Uterus (tissue), 4 donors: ENCODE measurements at places on chromosomes 6 and 20. TPM values are rescaled to one million over a fixed set of nuclear protein-coding genes. Genes with fewer than 3 reads are reported as not detected.

Gene DEF6
- 8.9 TPM for total RNA-seq

DNA sequence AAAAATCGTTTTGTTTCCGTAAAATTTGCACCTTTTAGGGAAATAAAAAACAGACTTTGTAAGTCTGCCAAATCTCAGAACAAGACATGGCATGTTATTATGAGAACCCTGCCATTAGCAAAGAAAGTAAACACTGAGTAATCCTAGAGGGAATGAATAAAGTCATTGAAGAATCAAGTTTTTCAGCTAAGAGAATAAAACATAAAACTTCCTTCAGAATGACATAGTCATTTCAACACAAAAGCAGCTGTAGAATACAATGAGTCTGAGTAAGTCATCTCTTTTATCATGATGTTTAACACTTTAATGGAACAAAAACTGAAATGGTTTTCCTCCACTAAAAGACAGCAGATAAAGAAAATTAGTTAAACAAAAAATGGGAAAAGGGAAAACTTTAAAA is 10.3 kb upstream of the DST start:
- no peak for DNase-seq

Gene POM121L2
- total RNA-seq, result not detected

Gene SLC22A16
- total RNA-seq, result not detected

Gene SYCP2L
- total RNA-seq, result under 0.01 TPM

Gene PLA2G7
- total RNA-seq, result 3.9 TPM

DNA sequence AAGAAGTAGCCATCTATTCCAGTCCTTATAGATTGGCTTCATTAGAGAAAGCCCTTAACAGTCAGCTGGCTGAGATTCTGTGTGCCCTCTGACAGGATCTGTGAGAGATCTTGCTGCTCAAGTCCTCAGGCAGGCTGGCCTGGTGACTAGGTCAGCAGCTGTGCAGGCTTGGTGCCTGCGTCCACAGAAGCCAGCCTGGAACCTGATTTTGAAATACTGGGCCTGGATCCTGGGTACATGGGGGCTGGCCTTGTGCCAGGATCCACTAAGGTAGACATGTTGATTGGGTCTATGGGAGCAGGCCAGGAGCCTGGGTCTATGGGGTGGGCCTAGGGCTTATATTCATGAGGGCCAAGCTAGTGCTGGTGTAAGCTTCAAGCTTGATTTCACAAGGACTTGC is 381.8 kb upstream of the MARCKS start:
- no peak for DNase-seq

GRCh38 chr6:37092923-37093727 is 76.8 kb upstream of the PIM1 start:
- DNase-seq, result peak; percentile 27

DNA sequence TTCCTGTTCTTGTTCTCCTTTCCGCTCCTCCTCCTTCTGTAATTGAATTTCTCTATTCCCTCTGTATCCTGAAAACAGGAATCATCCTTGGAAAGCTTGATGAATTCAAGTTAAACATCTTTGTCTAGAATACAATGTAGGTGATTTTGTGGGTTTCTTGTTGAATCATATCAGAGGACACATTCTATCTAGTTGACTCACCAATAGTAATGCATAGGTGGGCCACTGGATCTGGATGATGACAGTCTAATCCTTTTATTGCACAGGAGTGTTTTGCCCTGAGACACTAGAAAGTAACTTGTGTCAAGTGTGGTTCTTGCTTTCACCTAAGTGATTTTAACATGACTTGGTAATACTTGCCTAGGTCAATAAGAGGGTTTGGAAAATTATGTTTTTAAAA is 164.3 kb downstream of the RFPL4B start:
- DNase-seq, result no peak

GRCh38 chr6:82893889-82894652 is 171.6 kb downstream of the UBE3D start:
- no peak for DNase-seq

Gene MUC22
- total RNA-seq, result not detected

GRCh38 chr20:61512475-61512874 is 260.4 kb downstream of the CDH4 start:
- DNase-seq, result no peak

Gene SOBP
- 2.6 TPM for total RNA-seq

- DNase-seq, result no peak
Measured at GRCh38 chr6:76671751-76672150, 599.3 kb upstream of the IMPG1 start.

GRCh38 chr6:115001731-115002350 is 659.0 kb upstream of the HS3ST5 start:
- no peak for DNase-seq
